Foreskin keratinocyte (primary cell): ENCODE measurements at places on chromosomes 11 and 22.

DNA sequence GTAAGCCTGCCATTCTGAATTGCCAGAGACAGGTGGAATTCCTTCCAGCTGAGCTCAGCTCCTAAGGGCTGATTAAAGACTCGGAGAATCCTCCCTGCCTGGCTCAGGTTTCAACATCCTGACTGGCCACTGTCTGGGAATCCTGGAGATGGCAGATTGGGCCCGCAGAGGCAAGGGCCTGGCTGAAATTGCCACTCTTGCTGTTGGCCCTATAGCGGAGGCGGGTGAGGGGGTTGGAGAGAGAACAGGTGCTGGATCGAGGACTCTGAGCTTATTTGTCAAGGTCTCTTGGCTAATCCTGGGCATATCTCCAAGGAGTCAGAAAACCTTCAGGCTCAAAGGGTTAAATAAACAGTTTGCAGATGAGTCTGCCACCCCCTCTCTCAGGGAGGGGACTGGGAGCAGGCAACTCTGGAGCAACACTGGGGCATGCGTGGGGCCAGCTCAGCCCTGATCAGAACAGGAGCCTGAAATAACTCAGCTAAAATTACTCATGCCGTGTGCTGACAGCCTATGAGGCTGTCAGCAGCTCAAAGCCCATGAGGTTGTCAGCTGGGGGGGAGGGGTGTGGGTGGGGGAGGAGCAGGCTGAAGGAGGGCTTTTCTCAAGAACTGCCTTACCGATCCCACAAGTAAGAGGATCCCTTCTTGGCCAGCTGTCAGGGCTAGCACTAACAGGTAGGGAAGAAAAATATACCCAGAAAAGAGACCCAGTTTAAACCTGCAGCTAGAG, 14.7 kb upstream of the MFRP start:
- DNase-seq: peak; percentile 87

DNA sequence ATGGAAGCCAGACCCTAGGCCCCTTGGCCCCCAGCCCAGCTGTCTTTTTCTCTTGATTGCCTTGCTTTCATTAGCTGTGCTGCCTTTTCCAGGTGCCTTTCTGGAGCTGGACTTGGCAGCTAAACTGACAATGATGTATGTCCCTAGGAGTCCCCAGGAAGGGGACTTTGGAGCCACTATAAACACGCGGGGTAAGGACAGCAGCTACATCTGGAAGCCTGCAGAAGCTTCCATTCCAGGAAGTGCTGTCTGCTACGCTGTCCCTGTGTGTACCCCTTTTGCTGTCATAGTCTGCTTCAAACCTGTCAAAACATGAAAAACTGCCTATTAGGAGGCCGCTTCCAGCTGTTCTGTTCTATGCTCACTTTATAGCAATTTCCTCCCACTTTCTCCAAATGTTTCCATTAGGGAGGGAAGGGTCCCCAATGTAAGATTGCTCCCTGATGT, 153.3 kb upstream of the RAG2 start:
- DNase-seq: no peak

GRCh38 chr22:31901388-31902137, 42.8 kb upstream of the YWHAH start:
- DNase-seq: no peak

GRCh38 chr11:3109921-3110706, 52.9 kb upstream of the CARS1 start:
- peak; percentile 35 for DNase-seq

- DNase-seq: no peak
Measured at GRCh38 chr22:37333724-37334460, 51.6 kb downstream of the CYTH4 start.
